SK-N-SH treated with all-trans-retinoic acid at 6 μM for 48 hours (cell line): ENCODE measurements at places on chromosomes 7 and 10.

- ATAC-seq, result no peak
Observed at GRCh38 chr10:2094171-2094570, 356.8 kb upstream of the ADARB2 start.

DNA sequence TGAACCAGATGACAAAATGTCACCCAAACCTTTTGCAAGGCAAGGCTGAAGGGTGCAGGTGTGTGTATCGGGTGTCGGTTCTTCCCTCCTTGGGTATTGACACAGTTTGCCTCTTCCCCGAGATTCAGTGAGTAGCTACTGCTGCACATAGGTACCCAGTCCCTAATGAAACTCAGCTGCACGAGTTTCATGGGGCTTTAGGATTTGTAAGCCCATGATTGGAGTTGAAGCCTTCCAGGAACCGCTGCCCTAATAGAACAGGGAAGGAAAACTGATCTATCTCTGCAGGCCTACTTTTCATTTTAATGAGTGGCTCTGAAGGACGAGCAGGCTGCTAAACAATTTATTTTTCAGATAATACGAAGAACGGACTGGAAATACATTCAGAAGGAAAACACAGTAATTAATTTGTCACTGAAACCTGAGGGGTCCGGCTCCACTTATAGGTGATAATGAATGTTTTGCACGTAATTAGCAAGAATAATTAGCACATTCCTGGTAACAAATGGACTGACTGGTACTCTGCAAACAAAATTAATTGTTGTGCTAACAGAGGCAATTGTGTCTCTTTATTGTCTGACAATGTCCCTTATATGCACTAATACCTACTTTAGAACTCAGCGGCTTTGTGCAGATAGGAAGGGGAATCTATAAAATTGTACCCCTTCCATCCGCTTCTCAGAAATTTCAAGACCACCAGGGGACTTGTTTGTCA lies 49.6 kb upstream of the FZD8 start:
- ATAC-seq, result no peak

DNA sequence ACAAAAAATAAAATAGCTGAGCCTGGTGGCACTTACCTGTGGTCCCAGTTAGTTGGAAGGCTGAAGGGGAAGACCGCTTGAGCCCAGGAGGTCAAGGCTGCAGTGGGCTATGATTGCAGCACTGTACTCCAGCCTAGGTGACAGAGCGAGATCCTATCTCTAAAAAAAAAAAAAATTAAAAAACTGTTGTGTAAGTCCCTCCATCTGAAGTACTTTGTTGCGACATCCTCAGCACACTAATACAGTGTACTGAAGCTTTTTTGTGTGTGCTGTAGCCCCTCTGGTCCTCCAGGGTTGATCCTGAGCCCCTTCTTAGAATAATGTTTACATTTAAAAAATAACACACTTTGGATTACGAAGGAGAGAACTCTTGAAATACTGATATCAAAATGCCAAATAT lies 71.3 kb downstream of the PFKFB3 start:
- no peak for ATAC-seq

- no peak for ATAC-seq
Observed at GRCh38 chr7:157463245-157463644, 126.4 kb downstream of the DNAJB6 start.

DNA sequence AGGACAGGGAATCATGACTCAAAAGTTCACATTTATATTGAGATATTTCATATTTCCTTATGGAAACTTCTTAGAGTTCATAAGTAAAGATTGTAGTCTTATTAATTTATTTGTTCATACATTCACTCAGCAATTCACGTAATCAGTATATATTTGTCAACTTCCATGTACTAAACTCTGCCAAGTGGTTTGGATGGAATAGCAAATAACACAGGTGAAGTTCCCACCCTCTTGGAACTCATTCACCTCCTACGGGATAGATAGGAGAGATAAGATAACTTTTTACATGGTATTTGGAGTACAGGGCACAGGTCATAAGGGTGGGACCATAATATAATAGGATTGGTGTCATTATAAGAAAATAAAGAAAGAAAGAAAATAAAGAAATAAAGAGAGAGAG lies 234.0 kb downstream of the CDC14C start:
- ATAC-seq, result no peak

DNA sequence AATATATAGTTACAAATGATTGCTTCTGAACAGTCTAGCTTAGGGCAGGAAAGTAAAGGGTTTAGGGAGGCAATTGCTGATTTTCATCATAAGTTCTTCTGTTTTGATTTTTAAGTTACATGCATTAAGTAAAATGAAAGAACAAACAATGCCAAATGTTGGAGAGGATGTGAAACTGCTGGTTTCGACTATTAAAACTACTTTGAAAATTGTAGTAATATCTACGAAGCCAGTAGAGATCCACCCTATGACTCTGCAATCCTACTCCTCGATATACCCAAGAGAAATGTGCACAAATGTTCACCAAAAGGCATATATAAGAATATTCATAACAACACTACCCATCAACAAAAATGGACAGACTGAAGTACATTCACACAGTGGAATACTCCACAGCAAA lies 24.3 kb downstream of the PDZD8 start:
- no peak for ATAC-seq

- no peak for ATAC-seq
Observed at GRCh38 chr10:32388258-32389027, 41.5 kb upstream of the EPC1 start.

DNA sequence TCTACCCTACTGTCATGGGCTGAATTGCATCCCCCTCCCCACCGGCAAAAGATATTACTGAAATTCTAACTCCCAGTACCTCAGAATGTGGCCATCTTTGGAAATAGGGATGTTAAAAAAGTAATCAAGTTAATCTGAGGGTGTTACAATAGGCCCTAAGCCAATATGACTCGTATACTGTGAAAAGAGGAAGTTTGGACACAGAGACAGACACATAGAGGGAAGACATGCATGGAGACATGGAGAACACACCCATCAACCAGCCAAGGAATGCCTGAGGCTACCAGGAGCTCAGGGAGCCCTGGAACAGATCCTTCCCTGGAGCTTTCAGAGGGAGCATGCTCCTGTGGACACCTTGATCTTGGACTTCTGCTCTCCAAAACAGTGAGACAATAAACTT lies 138.2 kb upstream of the ADO start:
- no peak for ATAC-seq

DNA sequence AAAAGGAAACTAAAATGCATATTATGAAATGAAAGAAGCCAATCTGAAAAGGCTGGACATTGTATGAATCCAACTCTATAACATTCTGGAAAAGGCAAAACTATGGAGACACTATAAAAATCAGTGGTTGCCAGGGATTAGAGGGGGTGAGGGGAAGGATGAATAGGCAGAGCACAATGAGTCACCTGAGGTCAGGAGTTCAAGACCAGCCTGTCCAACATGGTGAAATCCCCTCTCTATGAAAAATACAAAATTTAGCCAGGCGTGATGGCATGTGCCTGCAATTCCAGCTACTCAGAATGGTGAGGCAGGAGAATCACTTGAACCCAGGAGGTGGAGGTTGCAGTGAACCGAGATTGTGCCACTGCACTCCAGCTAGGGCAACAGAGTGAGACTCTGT lies 324.8 kb upstream of the PHYHIPL start:
- ATAC-seq, result no peak

- ATAC-seq, result no peak
Observed at GRCh38 chr7:90267263-90267858, 22.4 kb downstream of the CFAP69 start.

DNA sequence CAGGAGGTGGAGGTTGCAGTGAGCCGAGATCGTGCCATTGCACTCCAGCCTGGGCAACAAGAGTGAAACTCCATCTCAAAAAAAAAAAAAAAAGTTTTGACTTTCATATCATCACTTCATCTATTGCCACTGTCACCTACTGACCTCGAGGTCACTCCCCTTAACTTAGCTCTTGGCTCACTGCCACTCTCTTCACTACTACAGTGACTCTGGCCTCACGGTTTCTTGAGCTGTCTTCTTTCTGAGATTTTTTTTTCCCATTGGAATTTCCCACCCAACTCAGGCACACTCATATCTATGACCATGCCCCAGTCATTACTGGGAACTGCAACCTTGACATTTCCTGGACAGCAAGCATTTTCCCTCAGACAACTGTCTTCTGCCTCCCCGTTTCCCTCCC lies 42.6 kb upstream of the C7orf33 start:
- no peak for ATAC-seq

- ATAC-seq, result no peak
Observed at GRCh38 chr7:156780724-156781455, 112.1 kb downstream of the LMBR1 start.

GRCh38 chr10:29379208-29379607 lies 90.3 kb downstream of the LYZL1 start:
- no peak for ATAC-seq

DNA sequence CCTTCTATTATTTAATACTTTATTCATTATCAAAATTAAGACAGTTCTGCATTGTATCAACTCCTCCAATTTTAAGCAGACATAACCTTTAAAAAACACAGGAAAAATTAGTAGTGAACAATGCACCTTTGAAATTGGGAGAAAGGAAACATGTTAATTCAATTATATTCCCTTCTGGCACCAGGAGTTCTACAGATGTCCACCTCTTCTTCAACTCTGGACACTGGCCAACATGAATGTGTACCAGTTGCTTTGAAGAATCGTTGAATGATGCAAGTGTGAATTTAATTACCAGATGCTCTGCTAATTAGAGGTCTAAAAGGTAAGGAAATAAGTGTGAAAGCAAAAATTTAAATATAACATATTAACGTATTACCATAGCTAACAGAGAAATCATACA lies 206.7 kb upstream of the IGFBP3 start:
- ATAC-seq, result no peak

- ATAC-seq, result no peak
Observed at GRCh38 chr7:7569081-7569527, 2.4 kb downstream of the MIOS start.

- ATAC-seq, result peak; percentile 34
Observed at GRCh38 chr10:101228153-101228965, 904 bp downstream of the LBX1 start.

DNA sequence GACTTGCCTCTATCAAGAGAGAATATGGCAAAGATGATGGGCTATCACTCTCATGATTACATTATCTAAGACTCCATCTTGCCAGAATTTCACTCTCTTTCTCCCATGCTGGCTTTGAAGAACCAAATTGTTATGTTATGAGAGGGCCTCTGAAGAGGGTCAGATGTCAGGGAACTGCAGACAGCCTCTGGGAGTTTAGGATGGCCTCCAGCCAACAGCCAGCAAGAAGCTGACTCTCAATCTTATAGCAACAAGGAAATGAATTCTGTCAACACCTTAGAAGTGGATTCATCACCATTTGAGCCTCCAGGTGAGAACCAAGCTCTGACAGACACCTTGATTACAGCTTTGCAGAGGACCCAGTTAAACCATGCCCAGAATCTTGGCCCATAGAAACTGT lies 33.6 kb downstream of the ZNF22 start:
- ATAC-seq, result no peak

- no peak for ATAC-seq
Observed at GRCh38 chr10:122997864-122998263, 10.7 kb downstream of the IKZF5 start.

- no peak for ATAC-seq
Observed at GRCh38 chr7:155745737-155746136, 66.5 kb downstream of the SHH start.

DNA sequence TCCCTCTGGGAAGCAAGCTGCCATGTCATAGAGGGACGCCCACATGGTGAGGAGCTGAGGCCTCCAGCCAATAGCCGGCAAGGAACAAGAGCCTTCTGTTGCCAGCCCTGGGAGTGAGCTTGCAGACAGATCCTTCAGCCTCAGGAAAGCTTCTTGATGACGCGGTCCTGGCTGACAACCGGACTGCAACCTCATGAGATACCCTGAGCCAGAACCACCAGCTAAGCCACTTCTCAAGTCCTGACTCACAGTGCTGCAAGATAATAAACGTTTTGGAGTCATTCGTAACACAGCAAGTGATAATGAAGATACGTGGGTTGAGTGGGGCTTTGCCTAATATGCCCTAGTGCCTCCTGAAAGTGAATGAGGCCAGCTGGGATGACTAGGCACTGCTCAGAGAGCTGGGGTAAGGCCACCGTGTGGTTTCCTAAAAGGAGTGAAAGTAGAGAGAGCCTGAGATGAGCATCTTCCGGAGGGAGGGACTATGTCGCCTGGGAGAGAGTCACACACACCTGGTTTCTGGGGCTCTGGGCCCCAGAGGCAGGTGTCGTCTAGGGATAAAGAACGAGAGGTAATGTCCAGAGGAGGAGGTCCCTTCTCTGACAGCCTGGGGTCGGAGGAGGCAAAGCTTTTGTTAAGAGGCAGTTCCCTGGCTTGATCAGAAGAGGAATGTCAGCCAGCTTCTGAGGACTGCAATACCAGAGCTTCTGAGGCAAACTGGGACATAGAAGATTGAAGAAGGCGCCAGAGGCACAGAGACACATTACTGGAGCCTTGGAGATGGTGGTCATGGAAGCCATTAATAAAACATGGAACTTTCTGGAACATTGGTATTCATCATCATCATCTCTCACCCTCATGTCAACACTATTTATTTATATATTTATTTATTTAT lies 53.6 kb downstream of the PYROXD2 start:
- ATAC-seq, result peak; percentile 43

DNA sequence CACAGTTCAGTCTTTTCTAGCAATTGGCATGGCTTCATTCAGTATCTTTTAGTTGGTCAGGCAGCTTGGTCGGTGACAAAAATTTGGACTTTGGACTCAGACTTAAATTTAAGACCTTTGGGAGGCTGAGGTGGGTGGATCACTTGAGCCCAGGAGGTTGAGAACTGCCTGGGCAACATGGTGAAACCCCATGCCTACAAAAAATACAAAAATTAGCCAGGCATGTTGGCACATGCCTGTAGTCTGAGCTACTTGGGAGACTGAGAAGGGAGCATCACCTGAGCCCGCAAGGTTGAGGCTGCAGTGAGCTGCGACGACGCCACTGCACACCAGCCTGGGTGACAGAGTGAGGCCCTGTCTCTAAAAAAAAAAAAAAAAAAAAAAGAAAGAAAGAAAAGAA lies 19.5 kb upstream of the ITPRID1 start:
- no peak for ATAC-seq

DNA sequence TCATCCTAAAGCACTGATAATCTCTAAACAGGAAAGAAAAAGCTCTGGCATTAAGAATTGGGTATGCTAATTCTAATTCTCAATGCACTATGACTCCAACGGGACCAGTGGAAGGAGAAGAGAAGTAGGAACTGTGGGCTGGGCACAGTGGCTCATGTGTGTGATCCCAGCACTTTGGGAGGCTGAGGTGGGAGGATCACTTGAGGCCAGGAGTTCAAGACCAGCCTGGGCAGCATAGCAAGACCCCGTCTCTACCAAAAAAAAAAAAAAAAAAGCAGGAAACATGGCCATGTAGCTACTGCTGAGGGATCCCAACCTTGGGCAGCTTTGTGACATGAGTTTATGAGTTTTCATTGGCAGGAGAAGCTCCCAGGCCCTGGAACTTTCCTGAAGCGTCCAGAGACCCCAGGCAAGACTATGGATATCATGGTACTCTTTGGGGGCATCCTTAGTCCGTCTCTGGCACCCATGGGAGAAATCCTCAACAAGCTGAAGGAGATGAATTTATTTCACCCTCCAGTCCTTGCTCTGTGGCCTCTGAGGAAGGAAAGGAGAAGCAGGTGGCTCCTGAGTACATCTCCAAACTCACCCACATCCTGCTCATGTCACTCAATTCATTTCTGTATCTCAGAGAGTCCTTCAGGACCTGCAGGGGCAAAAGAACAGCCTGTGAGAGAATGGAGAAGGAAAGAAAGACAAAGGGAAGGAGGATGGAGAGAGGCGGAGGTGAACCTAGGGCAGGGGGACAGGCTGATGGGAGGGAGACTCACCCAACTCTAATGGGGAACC lies 99.5 kb downstream of the SPDYE5 start:
- no peak for ATAC-seq
